ENCODE measurements at places on chromosomes 7 and 10.
A peak's percentile ranks its signal among the peaks of the same experiment; 100 is the strongest.

DNA sequence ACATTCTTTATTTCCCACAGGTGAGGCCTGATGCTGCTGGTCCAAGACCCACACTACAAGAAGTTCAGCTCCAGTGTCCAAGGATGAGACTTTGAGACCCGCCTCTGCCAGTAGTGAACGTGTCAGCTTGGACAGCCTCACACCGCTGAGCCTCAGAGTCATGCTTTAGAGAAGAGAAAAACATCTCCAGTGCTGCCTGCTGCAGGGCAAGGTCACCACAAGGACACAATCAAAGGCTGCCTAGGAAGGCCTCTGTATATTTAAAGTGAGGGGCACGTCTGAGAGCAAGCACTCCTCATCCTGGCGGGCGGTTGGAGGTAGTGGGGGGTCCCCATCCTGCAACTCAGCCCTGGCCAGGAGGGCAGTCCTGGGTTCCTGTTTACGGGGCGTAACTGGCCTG, 19.3 kb downstream of the FGFR2 start:
- DNase-seq, result no peak

DNA sequence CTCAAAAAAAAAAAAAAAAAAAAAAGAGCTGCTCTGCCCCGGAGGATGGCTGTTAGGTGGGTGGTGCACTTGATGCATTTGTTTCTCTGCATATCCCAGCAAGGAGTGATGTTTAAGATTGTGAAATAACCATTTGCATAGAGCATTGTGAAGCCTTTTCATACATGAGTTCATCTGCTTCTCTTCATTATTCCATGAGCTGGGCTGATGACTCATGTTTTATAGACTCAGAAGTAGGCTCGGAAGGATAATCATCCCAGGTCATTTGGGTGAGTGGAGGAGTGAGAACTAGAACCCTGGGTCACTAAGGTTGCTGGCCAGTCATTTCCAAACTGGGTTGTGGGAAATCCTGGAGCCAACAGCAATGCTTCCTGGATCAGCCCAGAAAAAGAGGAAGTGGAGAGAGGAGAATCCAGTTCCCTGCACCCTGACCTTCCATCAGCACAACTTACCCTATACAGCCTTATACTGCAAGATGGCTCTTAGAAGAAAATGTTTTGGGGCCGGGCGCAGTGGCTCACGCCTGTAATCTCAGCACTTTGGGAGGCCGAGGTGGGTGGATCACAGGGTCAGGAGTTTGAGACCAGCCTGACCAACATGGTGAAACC, 45.3 kb downstream of the TACC2 start:
- DNase-seq, result no peak

DNA sequence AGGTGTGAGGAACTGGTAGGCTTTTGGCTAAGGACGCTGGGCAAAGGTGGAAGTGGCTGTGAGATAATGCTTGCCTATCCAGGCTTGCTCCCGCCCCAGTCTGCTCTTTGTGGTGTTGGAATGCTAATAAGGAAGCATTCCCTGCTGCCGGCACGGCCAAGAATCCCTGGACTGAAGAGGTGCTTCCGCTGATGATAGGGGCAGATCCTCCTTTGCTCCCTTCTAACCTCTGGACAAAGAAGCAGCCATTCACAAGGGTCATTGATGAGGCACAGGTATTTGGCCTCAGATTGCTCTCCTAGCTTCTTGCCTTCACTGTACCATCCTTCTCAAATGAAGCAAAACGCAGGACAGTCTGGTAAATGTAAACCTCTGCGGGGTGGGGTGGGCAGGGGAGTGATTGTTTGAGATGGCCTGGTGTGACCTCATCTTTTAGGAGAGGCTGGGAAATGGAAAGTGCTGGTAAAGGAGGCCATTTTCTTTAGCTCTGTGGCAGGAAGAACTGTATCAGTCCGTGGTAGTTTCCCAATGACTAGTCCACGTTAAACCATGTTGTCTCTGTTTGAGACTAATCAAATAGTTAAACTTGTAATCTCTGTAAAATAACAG, 1.7 kb downstream of the PGAM1 start:
- peak; percentile 43 for DNase-seq

DNA sequence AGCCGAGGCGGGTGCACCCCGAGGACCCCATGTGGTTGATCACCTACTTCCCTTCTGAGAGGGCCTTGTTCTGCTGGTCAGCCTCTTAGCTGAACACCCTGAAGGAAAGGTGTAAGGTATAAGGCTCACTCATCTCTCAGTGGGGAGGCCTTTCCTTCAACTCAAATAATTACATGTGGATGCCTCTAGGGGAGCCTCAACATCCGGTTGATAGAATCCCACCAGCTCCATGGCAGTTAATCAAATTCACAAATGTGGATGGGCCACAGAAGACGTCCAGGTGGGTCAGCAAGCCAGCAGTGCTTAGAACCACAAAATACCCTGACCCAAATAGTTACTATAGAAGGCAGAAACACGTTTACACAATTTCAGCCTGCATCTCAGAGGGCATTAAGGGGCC, 37.7 kb upstream of the ZNF32 start:
- no peak for DNase-seq

DNA sequence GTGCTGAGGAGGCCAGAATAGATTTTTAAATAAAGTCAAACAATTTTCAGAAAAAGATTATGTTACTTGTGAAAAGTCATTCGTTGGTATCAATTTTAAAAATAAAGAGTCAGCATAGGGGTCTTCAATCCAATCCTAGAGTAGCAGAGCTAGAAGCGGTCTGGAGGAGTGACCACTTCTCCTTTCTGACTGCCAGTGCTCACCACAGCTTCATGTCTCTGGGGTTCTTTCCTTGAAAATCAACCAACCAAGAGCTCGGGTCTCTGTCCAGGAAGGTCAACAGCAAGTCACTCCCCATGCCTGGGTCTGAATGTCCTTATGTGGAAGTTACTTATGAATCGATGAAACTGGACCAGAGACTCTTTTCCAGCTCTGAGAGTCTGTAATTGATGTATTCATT, 14.3 kb downstream of the PTPRN2 start:
- DNase-seq, result no peak

- no peak for DNase-seq
Observed at GRCh38 chr7:19775578-19775977, 2.2 kb upstream of the TMEM196 start.

DNA sequence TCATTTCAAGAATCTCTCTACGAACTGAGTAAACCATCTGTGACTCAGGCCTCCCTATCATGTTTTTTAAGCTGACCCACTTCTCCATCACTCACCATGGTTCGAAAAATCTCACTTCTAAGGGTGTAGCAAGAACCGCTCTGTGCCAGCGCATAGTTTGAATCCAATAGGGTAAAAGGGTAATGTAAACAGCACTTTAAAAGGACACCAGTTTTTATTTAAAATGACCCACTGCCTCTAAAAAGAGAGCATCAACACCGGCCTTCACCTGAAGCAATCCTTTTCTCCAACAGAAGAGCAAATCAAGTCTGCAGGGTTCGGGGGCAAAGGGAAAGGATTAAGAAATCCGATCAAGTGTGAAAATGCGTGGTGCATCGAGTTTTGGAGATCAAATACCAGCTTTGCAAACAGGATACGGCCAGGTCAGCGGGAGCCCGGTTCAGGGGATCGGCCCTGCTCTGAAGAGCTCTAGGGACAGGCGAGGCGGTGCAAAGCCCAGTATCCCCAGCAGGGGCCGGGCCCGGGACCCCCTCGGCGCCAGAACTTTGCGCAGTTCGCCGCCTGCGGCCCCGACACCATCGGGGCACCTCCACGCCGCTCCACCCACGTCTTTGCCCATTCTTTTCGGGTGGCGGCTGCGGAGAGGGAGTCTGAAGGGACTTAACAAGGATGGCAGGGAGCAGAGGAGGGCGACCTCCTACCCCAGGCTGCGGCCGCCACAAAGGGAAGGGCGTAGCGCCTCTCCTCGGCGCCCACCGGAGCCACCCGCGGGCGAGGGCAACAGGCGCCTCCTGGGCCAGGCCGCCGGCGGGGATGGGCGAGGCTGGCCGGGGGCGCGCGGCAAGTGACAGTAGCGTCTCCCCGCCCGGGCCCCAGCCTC, 842 bp downstream of the NMT2 start:
- peak; percentile 79 for DNase-seq

DNA sequence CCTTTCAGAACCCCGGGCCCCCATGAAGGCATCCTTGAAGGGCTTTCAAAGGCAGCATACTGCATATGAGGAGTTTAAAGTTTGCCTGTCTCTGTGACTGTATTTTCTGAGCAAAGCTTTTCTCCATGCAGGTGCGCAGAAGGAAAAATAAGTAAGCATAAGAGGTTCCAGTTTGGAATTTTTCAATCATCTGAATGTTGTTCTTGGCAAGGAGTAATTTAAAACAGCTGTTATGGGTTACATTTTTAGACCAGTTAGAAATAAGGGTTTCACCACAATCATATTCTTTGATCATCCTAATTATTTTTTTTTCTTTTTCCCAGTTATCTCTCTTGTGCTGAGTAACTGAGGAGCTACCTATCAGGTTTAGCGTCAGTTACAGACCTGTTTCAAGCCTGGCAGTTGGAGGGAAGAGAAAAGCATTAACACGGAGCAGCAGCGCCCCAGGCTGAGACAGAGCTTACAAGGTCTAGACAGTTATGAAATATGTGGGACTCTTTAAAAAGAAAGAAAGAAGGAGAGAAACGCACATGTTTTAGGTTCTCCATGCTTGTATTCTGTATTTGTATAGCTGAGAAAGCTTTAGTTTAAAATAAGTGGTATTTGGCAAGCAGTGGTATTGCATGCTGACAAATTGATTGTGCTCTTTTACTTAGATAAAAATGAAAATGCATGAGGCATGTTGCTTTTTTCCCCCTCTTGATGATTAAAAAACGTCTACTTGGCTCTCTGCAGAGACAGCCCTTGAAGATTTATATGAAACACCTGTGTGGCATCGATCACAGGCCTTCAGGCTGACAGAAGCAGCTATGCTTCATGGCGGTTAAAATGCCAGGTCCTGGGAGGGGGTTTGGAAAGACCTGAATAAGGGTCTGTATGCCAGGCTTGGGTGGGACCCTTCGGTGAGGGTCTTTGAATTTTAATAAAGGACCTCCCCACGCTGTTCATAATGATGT, 157.6 kb downstream of the GRK5 start:
- no peak for DNase-seq

- DNase-seq, result no peak
Observed at GRCh38 chr10:3780021-3780770, 4.8 kb downstream of the KLF6 start.

- DNase-seq, result no peak
Observed at GRCh38 chr7:70076325-70076724, 478.1 kb downstream of the AUTS2 start.

- DNase-seq, result peak; percentile 25
Observed at GRCh38 chr10:22321924-22322640, 1.2 kb downstream of the BMI1 start.

DNA sequence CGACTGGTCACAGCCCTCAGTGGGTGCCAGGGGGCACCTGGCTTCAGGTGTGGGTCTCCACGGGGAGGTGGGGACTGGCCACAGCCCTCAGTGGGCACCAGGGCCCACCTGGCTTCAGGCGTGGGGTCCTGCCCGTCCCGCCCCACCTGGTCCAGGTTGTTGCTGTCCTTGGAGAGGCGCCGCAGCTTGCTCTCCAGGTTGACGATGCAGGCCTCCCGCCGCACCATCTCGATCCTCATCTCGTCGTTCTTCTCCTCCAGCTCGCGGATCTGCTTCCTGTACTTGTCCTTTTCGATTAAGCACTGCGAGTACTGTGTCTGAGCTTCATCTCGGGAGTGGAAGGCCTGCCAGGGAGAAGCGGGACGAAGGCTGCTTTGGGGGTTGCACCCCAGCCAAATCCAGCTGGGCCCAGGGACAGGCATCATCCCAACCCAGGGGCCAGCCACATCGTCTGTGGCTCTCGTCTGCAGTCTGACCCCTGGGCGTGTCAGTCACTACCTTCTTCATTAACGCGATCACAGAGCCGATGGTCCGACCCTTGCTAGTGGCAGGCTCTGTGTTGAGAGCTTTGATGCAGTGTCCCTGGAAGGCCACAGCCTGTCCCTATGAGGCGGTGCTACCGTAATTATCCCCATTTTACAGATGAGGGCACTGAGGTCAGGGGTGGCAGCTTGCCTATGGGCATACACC, 92.9 kb upstream of the GNA12 start:
- no peak for DNase-seq

DNA sequence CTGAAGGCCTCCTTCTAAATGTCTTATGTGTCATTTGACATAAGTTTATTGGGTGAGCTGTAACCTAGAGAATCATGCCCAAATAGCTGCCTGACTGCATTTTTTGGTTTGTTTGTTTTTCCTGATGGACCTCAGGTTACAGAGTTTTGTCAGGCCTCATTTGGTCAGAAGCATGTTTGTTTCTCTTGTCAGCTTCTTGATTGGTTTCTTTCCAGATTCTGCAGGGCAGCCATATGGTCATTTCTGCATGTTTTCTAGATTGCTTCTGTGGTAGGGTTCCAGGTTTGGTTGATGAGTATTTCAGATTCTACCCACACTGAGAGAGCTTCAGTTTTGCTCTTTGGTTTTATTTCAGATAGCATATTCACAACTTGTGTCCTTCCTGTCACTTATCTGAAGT, 28.0 kb downstream of the GLCCI1 start:
- no peak for DNase-seq

All from glutamatergic neuron (in vitro differentiated cells).